ENCODE measurements at places on chromosomes 12 and 14. TPM values are rescaled to one million over a fixed set of nuclear protein-coding genes. Genes with fewer than 3 reads are reported as not detected.

DNA sequence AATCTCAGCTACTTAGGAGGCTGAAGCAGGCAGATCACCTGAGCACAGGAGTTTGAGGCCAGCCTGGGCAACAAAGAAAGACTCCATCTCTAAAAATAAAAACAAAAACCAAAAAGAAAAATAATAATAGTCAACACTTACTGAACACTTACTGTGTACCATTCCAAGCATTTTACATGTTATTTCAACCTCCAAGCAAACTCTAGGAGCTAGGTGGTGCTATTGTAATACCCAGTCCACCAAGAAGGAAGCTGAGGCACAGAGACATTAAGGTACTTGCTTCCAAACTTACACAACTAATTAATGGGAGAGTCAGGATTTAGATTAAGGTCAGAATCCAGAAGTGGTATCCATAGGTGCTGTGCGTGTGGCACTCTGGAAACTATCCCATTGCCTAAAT lies 13.7 kb upstream of the OR6J1 start:
- no peaks in the 10 kb centered on the region for H3K4me1 ChIP-seq
- H3K4me3 ChIP-seq, result no peak overlapping the region
- H3K36me3 ChIP-seq, result no peaks in the 10 kb centered on the region
- DNase-seq, result no peak
- no peaks in the 10 kb centered on the region for H3K27me3 ChIP-seq

DNA sequence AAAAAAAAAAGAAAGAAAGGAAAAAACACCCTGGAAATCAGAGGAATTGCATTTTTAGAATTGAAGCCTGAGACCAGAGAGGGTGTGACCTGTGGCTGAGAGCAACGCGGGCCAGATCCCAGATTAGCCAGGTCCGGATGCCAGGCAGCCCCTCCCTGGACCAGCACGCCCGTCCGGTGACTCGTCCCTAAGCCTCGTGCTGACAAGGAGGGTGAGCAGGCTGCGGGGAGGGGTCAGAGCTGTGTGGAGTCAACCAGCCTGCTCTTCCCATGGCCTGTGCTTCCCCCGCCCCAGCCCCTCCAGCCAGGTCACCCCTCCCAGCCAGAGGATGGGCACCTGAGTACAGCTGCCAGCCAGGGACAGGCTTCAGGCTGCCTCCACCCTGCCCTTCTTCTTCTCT lies 4.2 kb upstream of the KLC1 start:
- peaks cover 23% of the 10 kb centered on the region for H3K4me1 ChIP-seq
- DNase-seq, result peak; percentile 83
- no peak overlapping the region for H3K4me3 ChIP-seq
- H3K36me3 ChIP-seq, result no peaks in the 10 kb centered on the region
- H3K27me3 ChIP-seq, result no peaks in the 10 kb centered on the region

- H3K36me3 ChIP-seq, result no peaks in the 10 kb centered on the region
- no peaks in the 10 kb centered on the region for H3K27me3 ChIP-seq
- H3K4me1 ChIP-seq, result no peaks in the 10 kb centered on the region
- DNase-seq, result no peak
Measured at GRCh38 chr12:129269756-129270495, 416.6 kb downstream of the GLT1D1 start.

DNA sequence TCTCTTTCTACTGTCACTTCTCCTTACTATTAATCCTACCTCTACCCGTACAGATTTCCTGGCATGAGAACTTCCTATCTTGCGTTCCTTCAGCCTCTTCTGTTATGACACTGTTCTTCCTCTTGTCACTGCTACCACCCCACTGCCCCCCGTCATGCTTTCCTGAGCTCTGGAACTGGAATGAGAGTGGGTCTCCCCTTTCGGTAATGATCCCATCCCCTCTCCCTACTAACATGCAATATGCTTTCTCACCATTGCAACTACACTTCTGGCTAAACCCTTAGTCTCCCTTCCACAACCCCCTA lies 4.9 kb upstream of the AP1G2 start:
- H3K4me3 ChIP-seq, result no peak overlapping the region
- H3K27me3 ChIP-seq, result peaks cover 30% of the 10 kb centered on the region
- H3K36me3 ChIP-seq, result no peaks in the 10 kb centered on the region
- peaks cover 4% of the 10 kb centered on the region for H3K4me1 ChIP-seq

DNA sequence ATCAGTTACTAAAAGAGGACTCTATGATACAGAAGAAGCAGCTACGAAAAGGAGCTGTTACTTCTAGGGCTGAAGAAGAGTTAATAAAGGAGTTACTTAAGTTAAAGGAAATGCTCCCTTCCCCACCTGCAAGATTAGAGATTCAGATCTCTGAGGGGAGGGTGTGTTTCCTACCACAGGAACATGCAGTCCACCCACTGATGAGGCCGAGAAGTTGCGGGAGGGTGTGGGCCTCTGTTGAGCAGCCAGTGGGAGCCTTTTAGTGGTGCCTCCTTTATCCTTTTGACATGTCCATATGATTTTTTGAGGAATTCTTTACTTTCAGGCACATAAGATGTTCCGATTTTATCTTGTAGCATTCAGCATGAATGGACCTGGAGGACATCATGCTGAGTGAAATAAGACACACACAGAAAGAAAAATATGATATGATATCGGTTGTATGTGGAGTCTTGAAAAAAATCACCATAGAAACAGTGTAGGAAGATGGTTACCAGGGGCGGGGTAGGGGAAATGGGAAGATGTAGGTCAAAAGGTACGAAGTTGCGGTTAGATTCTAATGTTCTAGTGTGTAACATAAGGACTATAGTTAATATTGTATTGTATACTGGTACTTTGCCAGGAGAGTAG lies 4.4 kb upstream of the M6PR start:
- no peak overlapping the region for H3K27ac ChIP-seq
- H3K4me1 ChIP-seq, result peaks cover 6% of the 10 kb centered on the region
- no peaks in the 10 kb centered on the region for H3K36me3 ChIP-seq
- H3K4me3 ChIP-seq, result no peak overlapping the region
- no peak for DNase-seq

DNA sequence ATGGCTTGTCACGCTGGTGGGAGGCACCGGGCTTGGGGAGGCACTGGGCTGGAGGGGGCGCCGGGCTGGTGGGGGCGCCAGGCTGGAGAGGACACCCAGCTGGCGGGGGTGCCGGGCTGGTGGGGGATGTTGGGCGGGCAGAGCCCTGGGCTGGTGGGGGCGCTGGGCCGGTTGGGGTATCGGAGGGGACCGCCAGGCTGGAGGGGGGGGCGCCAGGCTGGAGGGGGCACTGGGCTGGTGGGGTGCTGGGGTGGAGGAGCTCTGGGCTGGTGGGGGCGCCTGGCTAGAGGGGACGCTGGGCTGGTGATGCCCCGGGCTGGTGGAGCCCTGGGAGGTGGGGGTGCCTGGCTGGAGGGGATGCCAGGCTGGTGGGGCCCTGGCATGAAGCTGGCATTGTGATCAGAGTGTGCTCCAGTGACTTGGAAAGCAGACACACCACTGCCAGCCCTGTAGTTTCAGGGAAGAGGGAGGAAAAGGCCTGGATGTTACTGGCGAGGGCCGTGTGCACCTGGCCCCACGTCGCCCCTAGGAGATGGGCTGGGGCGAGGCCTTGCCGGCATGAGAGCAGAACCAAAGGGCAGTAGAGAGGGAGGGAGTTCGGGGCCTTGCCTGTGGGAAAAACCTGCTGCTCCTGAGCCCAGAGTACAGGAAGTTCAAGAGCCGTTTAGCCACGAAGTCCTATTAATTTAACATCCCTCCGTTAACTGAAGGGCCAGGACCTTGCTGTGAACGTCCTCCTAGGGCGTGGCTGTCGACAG lies 13.1 kb downstream of the TEDC1 start:
- no peak overlapping the region for H3K4me3 ChIP-seq
- peaks cover 13% of the 10 kb centered on the region for H3K27me3 ChIP-seq
- no peaks in the 10 kb centered on the region for H3K4me1 ChIP-seq
- DNase-seq, result no peak
- no peak overlapping the region for H3K27ac ChIP-seq

GRCh38 chr14:53441789-53442188 lies 288.7 kb upstream of the DDHD1 start:
- no peak for DNase-seq
- no peak overlapping the region for H3K4me3 ChIP-seq
- H3K27ac ChIP-seq, result no peak overlapping the region
- H3K36me3 ChIP-seq, result no peaks in the 10 kb centered on the region

DNA sequence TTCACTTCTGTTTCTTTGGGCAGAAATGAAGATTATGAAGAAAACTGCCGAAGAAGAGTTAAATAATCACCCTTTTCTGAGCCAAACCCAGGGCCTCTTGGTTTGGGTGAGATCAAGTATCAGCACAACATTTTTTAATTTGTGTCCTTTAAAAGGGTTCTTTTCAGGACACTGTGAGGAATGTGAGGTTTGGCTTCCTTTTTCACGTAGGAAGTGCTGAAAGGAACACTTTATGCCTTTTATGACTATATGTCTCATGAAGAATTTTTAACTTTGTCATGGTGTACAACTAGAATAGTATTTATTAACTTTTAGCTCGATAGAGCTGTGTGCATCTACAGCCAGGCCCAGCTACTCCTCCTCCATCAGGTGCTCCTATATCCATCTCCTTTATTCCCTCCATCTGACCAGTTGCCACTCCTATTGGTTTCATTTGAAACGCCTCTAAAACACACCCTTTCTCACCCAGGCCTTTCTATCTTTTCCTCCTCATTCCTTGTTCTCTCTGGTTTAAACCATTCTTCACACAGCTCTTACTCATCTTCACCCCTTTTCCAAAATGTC lies 103.6 kb upstream of the LRIG3 start:
- H3K36me3 ChIP-seq, result no peaks in the 10 kb centered on the region
- no peak overlapping the region for H3K27ac ChIP-seq
- H3K4me3 ChIP-seq, result no peak overlapping the region

The LTBR gene
- 108 TPM for total RNA-seq

The GPR162 gene
- 3.6 TPM for total RNA-seq

The MYL2 gene
- total RNA-seq, result not detected

The SIX6 gene
- not detected for total RNA-seq

Measured in adrenal gland (tissue), 19 donors.